GM12865 (cell line): ENCODE measurements at places on chromosomes 1 and 21.
A peak's percentile ranks its signal among the peaks of the same experiment; 100 is the strongest.

DNA sequence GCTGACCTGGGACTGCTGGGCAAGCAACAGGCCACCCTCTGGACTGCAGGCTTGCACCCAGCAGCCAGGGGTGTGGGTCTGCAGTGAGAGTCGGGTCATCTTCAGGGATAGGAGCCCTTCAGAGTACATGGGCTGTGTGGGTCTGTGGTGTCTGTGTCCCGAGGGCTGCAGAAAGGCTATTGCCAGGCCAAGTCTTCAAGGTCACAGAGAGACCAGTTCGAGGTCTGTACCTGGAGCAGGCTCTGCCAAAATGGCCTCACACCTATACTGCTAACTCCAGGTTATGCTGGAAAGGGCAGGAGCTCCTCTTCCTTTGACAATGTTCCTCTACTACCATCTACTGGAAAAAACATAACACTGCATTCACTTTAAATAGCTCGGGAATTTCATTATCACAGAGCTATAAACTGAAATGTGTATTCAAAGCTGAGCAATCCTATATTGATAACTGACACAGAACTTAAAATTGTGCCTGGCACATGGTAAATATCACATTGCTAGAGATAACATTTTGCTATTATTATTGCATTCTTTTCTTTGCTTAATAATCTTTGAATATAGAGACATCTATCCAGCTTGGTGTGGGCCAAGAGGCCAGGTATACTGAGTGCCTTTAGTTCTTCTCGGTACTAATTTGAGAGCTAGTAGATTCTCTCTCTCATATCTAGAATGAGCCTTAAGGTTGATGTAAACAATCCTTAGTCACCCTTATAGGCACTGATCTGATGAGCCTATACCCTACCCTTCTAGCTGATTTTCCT lies 6.9 kb upstream of the DNAH14 start:
- peak; percentile 36 for DNase-seq

- DNase-seq: no peak
Measured at GRCh38 chr21:45602106-45602505, 41.4 kb upstream of the PCBP3 start.

GRCh38 chr1:158112994-158113758 lies 67.5 kb upstream of the CD1D start:
- no peak for DNase-seq

DNA sequence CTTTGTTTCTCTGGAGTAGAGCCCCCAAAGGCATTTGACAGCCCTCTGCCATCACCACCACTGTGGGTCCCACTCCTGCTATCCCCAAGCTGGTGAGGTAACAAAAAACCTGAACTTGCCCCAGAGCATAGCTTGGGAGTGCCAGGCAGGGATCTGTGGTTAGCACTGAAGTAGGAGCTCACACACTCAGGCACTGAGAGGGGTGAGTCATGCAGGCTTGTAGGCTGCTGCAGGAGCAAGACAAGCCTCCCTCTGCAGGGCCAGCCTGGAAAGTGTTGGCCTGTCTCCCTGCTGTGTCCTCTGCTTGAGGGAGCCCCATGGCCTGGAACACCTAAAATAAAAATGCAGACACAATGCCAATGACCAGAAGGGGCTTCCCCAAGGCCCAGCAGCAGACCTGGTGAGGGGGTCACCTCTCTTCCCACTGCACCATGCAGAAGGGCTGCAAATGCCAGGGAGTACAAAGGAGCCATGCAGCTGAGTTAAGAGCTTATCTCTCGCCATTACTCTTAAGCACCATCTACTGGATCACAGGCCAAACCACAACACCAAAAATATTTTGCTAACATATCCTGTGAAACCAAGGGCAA lies 108.9 kb upstream of the POGK start:
- DNase-seq: peak; percentile 33

DNA sequence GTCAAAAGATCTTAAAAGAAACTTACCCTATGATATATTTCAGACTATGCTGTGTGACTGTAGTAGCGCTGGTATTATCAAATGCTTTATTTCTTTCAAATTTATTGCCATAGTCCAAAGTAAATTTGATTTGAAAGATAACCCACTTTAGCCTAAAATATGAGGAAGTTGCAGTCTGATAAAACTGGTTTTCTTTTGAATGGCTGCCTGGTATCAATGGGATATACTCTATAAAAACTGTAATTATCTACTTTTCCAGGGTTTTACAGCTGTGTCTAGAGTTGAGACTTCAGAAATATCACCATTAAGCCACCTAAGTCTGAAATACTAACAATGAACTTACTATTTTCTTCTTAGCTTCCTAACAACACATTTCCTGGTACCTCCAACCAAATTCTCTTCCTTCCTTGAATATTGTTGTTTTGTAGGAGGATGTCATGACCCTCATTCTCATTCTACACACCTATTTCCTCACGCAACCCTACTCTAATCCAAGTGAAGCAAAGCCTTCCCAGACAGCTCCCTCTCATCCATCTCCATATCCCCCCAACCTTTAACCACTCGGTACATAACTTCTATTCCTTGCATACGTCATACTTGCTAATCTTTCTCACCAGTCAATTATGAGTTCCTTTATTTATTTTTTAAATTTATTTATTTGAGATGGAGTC lies 17.0 kb downstream of the KDM5B start:
- no peak for DNase-seq

GRCh38 chr1:163773396-163773795 lies 451.6 kb downstream of the NUF2 start:
- no peak for DNase-seq

DNA sequence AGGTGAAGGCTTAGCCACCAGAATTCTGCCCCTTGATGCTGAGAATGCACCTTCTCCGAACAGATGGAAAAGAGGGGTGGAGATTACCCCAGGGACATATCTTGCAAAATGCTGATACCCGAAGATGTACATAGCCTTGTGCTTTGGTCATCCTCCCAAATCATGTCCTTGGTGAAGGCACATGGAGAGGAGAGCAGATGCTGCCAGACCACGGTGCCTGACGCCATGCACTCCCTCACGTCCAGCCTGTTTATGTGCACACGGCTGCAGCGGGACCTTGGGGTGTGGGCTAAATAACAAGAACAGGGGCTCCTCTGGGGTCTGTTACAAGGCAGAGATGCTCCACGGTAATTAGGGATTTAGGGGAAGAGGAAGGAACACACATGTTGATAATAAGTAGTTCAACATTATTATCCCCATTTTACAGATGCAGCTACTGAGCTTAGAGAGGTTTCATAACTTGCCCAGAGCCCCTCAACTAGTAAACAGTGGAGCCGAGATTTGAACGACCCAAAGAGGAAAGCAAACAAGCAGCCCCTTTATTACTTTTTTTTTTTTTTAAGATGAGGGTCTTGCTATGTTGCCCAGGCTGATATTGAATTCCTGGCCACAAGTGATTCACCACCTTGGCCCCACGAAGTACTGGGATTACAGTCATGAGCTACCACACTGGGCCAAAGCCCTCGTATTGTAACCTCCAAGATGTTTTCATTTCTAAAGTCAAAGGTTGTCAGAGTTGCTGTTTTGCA lies 12.9 kb downstream of the EPHX1 start:
- no peak for DNase-seq

DNA sequence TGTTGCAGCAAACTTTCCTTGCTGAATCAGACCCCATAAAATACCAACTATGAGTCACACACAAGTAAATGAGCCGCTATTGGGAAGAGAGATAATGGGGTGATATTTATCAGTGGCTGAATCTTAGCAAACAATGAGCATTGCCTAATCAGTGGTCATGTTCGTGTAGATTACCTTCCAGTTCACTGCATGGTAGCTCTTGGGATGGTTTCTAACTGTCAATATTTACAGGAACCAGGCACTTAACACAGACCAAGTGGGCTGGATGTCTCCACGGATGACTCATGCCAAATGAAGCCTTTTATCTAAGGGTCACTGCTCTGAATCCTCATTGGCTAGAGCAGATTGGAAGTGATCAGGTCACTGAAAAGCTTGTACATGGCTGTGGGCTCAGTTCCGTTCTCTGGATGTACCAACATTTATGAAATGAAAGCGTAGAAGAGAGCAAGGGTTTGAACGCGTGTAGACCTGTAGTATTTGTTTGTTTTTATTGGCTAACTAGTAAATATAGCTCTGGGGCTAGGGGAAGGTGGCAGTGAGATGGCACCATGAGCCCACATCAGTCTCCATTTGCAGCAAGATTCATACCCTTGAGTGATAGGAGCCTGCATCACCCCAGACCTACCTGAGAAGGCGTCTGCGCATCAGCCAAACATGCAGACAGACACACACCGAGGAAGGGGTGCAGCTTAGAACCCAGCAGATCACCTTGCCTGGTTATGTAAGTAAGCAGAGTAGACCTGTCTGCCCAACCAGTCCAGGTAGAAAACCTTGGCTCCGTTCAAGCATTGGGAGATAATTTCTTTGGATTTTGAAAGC lies 153.3 kb downstream of the TOMM20 start:
- peak; percentile 49 for DNase-seq

GRCh38 chr1:155646307-155646706 lies 36.3 kb downstream of the MSTO1 start:
- DNase-seq: no peak
